ENCODE measurements at places on chromosomes 16 and 17. TPM values are rescaled to one million over a fixed set of nuclear protein-coding genes. Genes with fewer than 3 reads are reported as not detected.

The GJD3 gene
- not detected for polyA plus RNA-seq

The USP43 gene
- polyA plus RNA-seq = 2.4 TPM

The CCDC78 gene
- polyA plus RNA-seq = 0.39 TPM

The PRSS22 gene
- polyA plus RNA-seq = not detected

The AKAP10 gene
- polyA plus RNA-seq = 6.3 TPM

The HOXB5 gene
- 234 TPM for polyA plus RNA-seq

The MFAP4 gene
- polyA plus RNA-seq = 30.0 TPM

The TCF25 gene
- polyA plus RNA-seq = 137 TPM

The CCL14 gene
- polyA plus RNA-seq = 4.4 TPM

The IRF8 gene
- 1.6 TPM for polyA plus RNA-seq

The TMC7 gene
- polyA plus RNA-seq = 4.5 TPM

The CNTNAP4 gene
- 17.3 TPM for polyA plus RNA-seq

The INCA1 gene
- 3.5 TPM for polyA plus RNA-seq

The VAT1 gene
- 594 TPM for polyA plus RNA-seq

The SSTR5 gene
- polyA plus RNA-seq = not detected

The SOCS3 gene
- polyA plus RNA-seq = 11.3 TPM

The ARL5C gene
- not detected for polyA plus RNA-seq

The CDRT15L2 gene
- not detected for polyA plus RNA-seq

The TP53TG3F gene
- polyA plus RNA-seq = 1.7 TPM

The CDH11 gene
- polyA plus RNA-seq = 10.4 TPM

The MGAT5B gene
- 46.3 TPM for polyA plus RNA-seq

The KRT23 gene
- not detected for polyA plus RNA-seq

The USP36 gene
- 24.7 TPM for polyA plus RNA-seq

The KRT27 gene
- not detected for polyA plus RNA-seq

The SCARF1 gene
- 2.6 TPM for polyA plus RNA-seq

The SLC9A5 gene
- 0.90 TPM for polyA plus RNA-seq

The DRC3 gene
- 7.1 TPM for polyA plus RNA-seq

The C16orf96 gene
- 0.90 TPM for polyA plus RNA-seq

All from brain (organoid and tissue), 16 donors.